Midbrain (tissue), 1 donor: ENCODE measurements at places on chromosomes 2 and 18.

DNA sequence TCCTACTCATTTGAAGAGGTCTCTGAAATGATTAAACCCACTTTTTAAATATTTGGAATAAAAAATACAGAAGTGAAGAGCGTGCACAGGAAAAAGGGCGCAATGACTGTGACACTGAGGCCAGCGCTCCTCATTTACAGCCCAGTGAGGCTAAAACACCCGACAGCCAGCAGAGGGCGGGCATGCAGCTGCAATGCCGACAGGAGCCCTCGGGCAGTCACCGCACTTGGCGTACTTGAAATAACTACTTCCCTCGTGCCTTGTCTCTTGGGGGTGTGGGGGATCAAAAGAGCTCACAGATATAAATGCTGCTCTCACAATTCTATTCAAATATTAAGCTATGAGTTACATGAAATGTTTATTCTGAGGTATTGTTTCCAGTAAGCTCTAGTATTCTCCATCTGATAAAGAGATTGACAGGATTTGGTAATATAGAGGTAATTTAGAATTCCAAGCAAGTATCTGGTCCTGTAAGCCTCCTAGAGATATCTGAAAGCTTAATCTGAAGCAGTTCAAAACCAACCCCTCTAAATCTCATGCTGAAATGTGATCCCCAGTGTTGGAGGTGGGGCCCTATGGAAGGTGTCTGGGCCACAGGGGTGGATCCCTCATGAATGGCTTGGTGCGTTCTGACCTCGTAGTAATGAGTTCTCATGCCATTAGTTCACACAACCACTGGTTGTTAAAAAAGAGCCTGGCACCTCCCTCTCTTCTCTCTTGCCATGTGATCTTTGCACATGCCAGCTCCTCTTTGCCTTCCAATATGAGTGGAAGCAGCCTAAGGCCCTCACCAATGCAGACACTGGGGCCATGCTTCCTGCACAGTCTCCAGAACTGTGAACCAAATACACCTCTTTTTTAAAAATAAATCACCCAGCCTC is 93.6 kb downstream of the ZAP70 start:
- DNase-seq = peak; percentile 79

DNA sequence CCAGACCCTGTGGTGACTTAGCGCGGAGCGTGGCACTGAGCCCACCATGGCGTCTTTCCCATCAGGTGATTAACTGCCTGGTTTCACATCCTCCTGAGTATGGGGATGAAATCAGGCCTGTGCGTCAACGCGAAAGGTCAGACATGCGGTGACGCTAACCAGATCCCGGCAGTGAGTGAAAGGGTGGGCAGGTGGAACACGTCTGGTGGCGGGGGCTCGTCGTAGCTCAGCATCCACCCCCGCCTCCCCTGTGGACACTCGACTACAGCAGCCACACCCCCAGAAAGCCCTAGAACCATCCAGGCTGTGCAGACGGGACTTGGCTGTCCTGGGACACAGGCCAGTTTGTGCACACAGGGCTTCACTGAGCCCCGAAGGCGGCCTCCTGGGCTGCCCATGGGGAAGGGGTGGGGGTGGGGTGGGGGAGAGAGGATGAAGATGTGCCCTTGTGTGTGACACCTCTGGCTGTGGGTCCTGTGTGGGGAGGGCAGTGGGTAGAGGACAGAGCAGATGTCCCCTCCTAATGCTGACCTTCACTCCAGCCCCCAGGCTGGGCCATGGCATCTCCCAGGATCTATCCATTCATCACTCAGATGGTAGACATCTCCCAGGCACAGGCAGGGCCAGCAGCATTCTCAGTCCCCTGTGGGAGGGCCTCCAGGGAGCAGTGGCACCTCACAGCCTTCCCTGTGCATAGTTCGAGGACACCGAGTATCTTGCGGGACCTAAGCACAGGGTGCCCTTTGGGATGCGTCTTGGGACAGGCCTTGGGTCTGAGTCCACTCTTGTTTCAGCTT is 27.5 kb downstream of the RAMP1 start:
- no peak for DNase-seq

- DNase-seq = no peak
Observed at GRCh38 chr18:77103991-77104531, 28.5 kb downstream of the MBP start.

- no peak for DNase-seq
Observed at GRCh38 chr2:232219932-232220331, 158.6 kb upstream of the ALPP start.

DNA sequence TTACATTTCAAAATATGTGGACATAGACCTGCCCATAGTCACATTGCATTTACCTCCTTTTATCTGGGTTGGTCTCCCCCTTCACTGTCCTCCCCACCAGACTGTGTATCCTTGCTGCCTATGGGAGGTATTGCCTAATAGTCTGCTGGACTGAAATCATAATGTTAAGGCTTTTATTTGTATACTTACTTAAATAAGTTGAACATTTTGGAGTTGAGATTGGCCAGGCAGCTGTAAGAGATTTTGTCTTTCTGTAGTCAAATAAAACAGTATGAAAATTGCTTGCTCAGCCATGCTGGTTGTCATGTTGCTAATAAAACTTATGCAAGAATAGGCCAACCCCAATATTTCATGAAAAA is 280.9 kb downstream of the PTPRM start:
- no peak for DNase-seq

DNA sequence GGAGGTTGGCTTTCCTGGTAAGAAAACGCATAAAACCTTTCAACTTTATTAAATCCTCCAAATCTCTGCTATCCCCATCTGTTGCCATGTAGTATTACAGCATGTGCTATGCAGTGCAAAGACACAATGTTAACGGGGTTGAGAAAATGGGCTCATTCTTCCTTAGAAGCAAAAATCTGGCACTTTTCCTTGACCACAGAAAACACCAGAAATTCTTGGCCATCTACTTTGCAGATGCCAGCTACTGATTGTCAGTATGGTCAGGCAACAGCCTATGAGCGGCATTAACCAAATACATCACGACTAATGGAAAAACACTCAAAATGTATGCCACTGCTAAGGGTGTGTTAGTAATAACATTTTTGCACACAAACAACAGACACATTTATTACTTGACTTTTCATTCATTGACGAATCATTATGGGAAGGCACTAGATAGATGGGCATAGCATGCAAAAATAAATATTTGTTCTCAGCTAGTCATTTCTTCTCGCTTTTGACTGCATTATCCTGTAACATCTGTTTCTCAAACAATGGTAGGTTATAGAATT is 65.2 kb upstream of the CRIM1 start:
- no peak for DNase-seq

DNA sequence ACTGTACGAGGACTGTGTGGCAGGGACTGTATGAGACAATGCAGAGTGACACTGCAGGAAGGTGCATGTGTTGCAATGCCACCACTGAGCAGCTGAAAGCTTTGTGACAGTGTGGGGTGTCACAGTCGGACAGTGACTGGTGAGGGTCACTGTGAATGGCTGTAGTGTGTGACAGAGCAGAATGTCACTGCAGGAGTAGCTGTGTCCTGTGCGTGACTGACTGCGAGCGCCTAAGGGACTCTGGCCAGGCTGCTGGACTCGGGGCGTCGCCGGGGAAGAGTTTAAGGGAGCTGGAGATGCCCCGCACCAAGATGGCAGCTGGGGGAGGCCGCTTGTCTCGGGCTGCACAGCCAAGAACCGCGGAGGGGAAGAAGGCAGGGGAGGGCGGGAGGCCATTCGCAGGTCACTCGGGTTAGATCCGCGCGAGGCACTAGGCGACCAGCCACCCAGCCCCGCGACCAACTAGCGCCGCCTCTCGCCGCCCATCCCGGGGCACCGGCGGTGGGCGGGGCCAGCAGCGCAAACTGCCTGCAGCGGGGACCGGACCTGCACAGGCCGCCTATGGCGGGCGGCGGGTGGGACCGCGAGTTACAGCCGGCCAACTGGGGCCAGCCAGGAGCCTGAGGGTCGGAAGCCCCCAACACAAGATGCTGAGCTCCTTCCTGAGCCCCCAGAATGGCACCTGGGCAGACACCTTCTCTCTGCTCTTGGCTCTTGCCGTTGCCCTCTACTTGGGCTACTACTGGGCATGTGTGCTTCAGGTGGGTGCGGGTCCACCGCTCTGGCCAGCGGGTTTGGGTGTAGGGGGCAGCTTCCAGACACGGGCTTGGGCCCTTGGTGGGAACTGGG is at the start of gene ABHD1:
ABHD1 (plus strand) TSS at position 514 of the 849 bp plus-strand sequence; CDS start at position 648, 134 bp downstream.
- peak; percentile 72 for DNase-seq

GRCh38 chr2:25444608-25445270 is 103.0 kb upstream of the DNMT3A start:
- no peak for DNase-seq

DNA sequence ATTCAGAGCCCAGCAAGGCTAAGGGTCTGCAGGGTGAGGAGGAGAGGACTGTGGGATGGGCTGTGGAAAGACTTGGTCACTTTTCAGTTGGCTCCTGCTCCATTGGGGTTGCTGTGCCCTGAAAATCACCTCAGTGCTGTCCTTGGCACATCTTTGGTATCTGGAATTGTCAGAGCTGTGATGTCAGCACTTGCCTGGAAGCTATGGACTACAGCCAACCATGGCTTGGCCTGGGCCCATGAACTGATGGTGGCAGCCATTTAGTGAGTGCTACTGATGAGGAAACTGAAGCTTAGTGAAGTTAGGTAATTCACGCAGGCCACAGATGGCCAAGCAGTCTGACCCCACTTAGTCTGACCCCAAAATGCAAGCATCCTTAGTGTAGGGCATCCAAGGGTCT is 121.8 kb upstream of the SERPINE2 start:
- DNase-seq = no peak

DNA sequence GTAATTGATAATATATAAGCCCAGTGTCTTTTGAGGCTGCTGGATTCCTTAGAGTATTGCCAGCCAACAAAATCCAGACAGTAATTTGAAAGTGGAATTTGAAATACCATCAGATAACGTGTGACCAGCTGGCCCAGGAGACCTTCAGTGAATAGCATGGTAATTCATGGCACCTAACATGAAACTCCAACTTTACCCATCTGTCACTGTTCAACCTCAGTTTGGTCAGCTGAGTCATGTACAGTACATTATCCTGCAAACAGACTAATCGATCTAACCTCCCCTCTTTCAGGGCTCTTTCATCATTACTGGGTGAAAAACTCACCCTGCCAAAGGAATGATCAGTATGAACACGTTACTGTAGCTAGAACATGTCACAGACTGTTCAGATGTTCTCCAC is 230.6 kb downstream of the DOK6 start:
- no peak for DNase-seq

GRCh38 chr2:144165599-144166250 is 354.2 kb downstream of the ZEB2 start:
- no peak for DNase-seq

DNA sequence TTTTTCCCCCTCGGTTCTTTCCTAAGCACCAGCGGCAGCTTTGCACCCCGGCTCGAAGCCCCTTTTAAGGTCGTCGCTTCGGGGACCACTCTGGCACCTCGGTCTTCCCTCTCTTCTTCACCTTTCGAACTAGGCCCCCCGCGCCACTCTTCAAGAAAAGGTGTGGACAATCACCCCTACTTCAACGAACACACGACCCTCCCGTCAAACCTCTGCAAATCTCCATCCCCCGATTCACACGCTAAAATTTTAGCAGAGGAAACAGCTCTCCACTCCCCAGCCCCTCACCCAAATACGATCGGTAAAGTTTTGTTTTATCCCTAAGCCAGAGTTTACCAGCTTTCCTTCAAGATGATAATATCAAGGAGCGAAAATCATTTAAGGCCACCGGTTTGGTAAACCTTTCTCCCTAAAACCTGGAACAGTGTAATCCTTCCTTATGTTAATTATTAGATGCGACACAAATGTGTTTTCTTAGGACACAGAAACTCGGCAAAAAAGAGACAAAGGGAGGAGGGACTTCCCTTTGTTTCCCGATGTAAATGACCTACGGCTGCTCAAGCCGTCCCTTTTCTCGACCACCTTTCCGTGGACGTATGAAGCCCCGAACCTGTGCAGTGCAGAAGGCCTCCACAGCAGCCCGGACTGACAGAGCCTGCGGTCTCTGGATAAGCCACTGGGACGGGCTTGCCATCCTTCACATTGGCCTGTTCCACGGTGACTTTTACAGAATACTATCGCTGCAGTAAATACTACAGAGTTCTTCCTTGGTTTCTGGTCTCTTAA is 85.2 kb downstream of the RBMS1 start:
- DNase-seq = no peak

GRCh38 chr2:166375195-166375735 is 479 bp downstream of the SCN9A start:
- no peak for DNase-seq

- no peak for DNase-seq
Observed at GRCh38 chr2:5694306-5694705, 2.1 kb downstream of the SOX11 start.

DNA sequence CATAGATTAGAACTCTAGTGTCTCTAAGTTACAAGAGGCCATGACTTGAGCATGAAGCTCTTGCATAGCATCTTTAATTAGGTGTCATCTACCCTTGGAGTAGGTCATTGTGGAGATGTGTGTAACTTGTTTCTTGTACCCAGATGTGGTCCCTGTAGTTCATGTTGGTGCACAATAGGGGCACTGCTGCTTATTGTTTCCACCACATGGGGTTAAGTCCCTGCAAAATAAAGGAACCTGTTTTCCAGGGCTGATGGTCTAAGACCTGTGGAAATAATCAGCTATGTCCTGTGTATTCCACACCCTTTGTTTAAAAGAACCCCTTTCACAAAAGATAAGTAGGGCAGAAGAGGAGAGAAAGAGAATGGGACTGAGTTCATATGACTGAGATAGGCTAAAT is 28.6 kb downstream of the ASXL3 start:
- DNase-seq = no peak

DNA sequence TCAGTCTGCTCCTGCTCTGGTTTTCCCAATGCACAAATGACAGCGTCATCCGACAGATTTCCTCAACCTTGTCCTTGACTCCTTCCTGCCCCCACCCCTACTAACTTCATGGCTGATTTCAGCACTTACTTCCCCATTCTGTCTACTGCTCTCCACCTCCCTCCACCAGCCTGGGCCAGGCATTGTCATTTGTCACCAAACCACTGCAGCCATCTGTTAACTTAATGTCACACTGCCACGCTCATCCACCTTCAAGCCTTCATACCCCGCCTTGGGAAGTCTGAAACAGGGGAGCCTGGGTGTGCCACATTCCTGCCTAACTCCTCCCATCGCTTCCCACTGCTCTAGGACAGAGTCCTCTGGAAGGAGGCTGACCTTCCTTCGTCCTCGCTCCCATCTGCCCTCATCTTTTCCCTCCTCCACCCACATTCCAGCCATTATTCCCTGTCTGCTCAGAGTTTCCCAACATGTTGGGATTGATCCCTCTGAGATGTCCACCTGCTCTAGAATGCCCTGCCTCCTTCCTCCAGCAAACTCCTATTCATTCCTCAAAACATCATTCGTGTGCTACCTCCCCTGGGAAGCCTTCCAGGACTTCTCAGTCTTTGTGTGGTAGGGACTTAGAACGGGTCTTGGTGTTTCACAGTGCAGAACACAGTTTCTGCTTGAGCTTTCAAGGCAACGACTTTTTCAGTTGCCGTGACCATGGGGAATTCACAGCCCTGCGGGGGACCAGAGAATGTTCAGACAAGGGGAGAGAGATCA is 42.2 kb upstream of the SMAD7 start:
- DNase-seq = no peak
